ENCODE measurements at places on chromosomes 6 and 20.

GRCh38 chr6:1708122-1708521, 98.4 kb downstream of the FOXC1 start:
- DNase-seq, result no peak

DNA sequence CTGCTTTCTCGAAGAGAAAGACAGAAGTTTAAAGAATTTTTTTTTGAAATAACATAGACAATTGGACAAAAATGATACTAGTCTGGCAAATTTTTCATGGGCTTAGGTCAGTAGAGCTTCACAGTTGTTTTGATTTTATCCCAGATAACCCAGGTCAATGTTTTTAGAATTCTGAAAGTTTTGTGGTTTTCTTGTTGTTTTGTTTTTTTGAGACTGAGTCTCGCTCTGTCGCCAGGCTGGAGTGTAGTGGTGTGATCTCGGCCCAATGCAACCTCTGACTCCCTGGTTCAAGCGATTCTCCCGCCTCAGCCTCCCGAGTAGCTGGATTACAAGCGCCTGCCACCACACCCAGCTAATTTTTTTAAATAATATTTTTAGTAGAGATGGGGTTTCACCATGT, 22.8 kb downstream of the KIF13A start:
- DNase-seq, result no peak

DNA sequence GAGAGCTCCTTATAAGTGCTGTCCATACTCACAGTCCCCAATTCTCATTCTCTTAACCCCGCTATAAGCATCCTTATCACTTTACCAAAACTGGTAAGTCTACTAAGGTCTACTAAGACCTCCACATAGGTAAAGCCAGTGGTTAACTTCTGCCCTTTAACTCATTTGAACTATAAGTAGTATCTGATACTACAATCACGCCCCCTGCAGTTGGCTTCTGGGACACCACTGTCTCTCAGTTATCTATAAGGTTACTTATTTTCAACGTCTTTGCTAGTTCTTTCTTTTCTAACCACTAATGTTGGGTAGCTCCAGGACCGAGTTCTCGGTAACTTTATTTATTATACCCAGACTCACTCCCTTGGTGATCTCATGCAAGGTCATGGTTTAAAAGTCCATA, 142.6 kb downstream of the ARHGAP18 start:
- no peak for DNase-seq

DNA sequence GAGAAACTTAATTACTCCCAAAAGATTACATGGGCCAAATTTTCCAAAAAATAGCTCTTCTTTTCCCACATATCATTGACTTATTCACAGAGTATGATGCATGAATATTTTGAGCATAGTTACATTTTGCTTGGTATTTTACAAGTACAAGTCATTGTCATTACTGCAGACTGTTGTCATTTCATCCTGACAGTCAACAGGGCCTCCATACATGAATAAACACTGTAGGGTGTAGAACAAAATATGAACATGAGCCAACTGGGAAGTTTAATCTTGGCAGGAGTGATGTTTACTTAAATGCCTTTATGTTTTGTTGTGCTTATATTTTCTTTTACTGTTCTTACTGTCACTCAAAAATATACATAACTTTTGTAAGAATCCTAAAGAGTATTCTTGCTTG, 340.7 kb downstream of the ADGRB3 start:
- no peak for DNase-seq

All from stimulated activated CD8-positive, alpha-beta memory T cell treated with anti-CD3 and anti-CD28 coated beads, Interleukin-7, amount 100 ng/mL, for 4 hours (primary cell).